Hematopoietic multipotent progenitor cell treated with erythropoietin and hydrocortisone succinate and interleukin-3 and kit ligand, for 17 days (in vitro differentiated cells): ENCODE measurements at places on chromosomes 5 and 9.
A peak's percentile ranks its signal among the peaks of the same experiment; 100 is the strongest.

DNA sequence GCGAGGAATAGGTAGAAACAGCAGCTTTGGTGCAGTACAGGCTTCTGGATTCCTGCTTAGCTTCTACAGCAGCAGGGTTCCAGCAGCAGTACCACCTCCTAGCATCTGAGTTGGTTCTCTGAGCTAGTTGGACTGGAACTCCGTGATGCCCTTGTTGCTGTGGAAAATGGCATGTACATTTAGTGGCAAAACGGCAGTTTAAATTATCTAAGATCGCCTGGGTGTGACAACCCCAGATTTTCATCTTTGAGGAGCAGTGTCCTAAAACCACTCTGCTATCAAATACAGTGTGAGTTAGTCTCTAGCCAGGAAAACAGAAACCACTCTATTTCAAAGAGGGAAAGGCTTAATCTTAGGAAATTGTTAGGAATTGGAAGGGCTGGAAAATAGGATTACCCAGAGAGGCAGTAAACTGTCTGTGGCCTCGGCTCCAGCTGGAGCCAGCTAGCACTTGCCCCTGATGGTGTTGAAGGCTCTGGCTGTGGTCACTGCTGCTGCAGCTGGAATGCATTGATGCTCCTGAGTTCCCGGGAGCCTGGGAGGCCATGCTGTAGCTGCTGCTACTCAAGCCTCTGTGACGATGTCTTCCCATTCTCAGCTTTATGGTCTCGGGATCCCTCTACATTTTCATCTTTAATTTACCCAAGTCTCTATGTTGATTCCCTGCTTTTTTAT, 29.4 kb downstream of the RAD23B start:
- no peak for DNase-seq

DNA sequence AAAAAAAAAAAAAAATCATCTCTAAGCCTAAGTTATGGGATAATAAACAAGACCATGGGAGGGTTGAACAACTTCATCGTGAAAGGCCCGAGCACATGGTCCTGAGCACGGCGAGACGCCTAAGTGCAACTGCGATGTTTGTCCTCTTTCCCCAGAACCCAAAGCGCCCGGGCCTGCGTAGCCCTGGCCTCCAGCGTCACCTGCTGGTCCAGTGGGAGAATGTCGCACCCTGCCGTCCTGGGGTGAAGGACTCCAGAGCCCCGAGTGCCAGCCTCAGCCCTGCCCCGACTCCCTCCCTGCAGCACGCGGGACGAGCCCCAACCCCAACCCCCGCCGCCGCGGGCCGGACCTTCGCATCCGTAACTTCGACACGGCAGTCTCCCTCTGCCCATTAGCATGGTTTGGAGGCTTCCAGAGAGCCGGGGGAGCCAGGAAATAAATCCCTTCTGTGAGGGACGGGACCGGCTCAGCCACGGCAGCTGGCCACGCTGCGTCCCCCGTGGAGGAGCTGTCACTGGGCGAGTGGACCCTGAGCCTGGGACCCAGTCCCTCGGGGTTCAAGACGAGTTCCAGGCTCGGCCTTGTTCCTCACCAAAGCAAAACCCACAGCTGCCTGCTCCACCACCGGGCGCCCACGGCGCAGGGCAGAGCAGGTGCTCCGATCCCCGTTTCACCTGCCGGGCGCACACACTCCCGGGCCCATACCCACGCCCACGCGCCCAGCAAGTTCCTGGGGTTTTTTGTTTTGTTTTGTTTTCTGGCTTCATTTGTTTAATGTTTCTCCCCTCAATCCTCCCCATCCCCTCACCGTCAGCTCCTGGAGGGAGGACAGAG, 132.5 kb upstream of the HAND1 start:
- DNase-seq: peak; percentile 31

- peak; percentile 81 for DNase-seq
These were observed 14.2 kb upstream of the RALGDS start for GRCh38 chr9:133135146-133135745.

DNA sequence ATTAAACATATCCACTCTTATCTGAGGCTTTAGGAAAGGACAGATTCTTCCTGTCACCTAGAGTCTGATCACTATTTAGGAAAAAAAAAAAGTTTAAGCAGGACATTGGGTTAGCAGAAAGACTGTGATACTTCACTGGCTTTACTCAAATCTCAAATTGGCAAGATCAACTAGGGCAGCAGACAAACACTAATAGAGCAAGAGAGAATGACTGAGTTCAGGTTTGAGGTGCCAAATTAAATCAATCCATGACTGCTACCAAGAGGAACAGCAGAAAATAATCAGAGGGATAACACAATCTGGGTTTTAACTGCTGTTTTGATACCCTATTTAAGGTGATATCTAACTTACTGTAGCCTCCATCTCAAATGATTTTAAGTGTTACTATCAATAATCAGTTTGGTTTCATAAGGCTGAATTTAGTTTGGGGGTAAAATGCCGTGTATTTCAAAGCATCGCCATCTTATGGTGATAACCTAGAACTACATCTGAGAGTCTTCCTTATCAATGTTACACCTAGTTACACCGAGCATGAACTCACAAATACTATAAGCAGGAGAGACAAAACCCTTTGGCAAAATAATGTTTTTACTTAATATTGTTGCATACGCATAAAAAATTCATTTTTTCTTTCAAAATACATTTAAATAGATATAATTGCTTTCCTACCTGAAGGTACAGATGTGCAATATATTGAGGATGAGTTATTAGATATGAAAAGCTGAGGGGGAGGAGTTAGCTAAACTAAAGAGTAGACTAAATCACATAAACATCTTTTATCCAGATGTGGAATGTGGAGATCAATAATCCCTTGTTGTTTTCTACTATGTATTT, 286.4 kb upstream of the CDH12 start:
- no peak for DNase-seq
